Progenitor cell of endocrine pancreas (in vitro differentiated cells): ENCODE measurements at places on chromosomes 5 and 9. TPM values are rescaled to one million over a fixed set of nuclear protein-coding genes. Genes with fewer than 3 reads are reported as not detected.

CARD6 gene
- 0.74 and 1.1 TPM in 2 replicates for total RNA-seq

GRCh38 chr9:135056541-135056940, 30.9 kb upstream of the OLFM1 start:
- DNase-seq: no peak

DNA sequence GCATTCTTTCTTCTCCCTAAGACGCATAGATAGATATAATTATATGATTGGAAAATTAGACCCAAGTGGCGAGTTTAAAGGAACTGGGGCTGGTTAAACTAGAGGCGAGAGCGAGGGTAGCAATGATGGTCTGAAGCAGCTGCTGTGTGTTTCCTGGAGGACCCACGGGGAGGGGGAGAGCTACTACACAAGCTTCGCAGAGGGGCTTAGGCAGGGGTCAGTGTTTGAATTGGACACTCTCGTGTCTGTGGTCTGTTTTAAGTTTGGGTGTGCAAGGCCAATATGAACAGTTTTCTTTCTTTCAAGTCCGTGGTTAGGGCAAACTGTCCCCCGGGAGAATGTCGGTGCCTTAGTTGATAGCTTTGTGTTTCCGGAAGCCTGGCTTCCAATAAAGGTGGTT, 43.1 kb downstream of the PDZD2 start:
- no peak for DNase-seq

DNA sequence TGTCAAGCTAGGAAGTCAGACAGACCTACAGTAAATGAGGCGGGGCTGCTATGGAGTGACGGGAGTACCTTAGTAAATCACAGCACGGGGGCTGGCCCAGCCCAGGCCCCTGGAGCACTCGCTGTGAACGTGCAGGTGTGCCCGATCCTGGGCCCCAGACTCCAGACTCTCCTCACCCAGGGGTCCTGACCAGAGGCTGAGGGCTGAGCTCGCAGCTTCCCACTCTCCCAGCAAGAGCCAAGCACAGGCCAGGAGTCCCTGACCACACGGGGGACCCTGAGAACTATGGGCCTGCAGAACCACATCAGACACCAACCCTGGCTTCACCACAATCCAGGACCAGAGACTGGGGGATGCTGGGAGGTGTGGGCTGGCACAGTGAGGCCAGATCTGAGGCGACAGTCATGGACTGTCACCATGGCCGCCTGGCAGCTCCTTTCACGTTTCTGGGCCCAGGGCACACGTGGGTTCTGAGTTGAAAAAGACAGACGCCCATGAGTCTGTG, 73.4 kb downstream of the ADAMTS2 start:
- no peak for DNase-seq

GRCh38 chr5:5437227-5438172, 15.0 kb downstream of the ICE1 start:
- no peak for DNase-seq

GNAQ gene
- total RNA-seq: 64.1 and 64.9 TPM in 2 replicates

DNA sequence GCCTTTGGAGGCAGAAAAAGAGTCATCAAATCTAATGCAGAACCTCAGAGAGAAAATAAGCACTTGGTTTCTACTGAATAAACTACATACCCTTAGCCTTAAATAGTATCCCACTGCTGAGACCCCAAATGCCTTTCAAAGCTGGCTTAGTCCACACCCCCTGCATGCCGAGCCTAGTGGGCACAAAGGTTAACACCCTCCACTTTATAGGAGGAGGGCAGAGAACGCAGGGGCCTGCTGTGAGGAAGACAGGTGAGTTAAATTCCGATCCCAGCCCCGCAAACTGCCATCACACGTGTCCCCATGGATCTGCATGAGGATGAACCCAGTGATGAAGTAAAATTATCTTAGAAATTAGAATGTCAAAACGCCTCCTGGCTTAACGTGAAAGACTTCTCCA, 19.5 kb upstream of the HSD17B3 start:
- DNase-seq: no peak

DNA sequence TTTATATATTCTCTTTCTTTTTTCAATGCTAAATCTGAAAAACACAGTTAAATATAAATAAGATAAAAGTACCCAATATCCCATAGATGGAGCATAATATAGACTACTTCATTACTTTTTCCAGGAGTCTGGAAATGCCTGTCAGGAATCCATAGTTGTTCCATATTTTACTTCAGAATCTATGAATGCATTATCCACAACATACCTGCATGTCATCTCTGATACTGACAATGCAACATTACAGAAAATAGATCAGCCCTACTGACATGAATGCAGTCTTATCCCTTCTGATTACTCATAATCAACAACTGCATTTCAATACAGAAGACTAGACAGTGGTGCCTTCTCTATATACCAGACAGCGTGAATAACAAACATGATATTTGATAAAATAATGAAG, 517.6 kb downstream of the PTPRD start:
- DNase-seq: no peak

NIM1K gene
- total RNA-seq: 0.19 and 0.49 TPM in 2 replicates

ZNF883 gene
- 14.1 and 16.5 TPM in 2 replicates for total RNA-seq

GRCh38 chr9:93119953-93120845, 13.9 kb downstream of the NINJ1 start:
- no peak for DNase-seq

GRCh38 chr5:30768056-30768690, 425.3 kb upstream of the CDH6 start:
- DNase-seq: no peak

GRCh38 chr9:95155220-95155619, 162.3 kb downstream of the FANCC start:
- no peak for DNase-seq

DNA sequence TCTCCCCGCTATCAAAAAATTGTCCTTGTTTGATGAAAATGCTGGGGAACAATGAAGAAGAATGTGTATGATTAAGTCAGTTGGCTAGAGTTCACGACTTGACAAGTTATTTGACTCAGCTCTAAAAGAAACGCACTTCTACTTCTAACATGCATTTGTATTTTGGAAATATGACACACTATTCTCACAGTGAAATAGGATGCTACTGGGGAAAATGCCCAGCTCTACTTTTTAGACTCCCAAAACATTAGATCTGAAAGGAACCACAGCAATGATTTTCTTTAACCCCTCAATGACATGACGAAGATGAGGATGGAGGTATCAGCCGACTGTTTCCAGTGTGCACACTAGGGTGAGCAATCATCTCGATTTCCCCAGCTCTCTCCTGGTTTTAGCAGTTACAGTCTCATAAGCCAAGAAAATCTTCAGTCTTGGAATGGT, 83.6 kb upstream of the PCSK1 start:
- no peak for DNase-seq

DNA sequence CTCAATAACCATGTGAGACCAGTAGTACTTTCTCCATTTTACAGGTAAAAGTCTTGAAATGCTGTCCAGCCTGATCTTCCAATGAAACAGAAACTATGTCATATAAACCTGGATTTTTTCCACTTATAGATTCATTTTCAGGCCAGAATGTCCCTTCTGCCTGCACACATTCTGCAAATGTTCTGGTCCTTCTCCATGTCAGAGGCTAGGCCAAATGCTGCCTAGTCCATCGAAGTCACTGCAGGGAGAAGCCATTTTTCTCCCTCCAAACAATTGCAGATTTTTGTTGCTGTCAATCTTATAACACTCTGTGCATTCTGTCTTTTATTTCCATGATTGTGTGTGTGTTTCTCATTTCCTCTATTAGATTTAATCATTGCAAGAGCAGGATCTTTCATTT, 59.4 kb downstream of the ALDH1A1 start:
- no peak for DNase-seq

DNA sequence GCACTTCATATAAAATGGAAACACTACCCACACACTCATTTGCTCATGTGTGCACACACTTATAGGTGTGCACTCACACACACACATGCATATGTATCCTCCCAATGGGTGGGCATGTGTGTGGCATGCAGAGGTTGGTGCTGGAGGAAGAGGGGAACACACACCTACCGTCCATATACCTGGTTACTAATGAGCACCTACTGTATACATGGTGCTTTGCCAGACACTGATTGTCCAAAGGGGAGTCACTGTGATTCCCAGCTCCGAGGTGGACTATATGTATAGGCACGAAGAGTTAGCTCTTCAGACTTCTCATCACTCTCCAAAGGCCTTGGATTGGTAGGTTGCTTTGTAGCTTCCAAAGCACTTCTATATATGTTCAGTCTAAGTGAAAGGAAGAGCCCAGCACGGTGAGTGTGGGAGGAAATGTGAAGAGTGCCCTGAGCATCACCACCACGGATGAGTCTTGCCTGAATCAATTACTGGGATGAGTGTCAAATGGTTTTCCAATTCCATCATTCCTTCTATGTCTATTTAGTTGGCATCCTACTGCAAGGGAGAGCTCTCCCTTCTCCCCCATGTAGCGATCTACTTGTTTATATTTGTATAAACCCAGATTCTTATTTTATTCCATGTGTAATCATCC, 12.6 kb upstream of the ERGIC1 start:
- DNase-seq: no peak

DNA sequence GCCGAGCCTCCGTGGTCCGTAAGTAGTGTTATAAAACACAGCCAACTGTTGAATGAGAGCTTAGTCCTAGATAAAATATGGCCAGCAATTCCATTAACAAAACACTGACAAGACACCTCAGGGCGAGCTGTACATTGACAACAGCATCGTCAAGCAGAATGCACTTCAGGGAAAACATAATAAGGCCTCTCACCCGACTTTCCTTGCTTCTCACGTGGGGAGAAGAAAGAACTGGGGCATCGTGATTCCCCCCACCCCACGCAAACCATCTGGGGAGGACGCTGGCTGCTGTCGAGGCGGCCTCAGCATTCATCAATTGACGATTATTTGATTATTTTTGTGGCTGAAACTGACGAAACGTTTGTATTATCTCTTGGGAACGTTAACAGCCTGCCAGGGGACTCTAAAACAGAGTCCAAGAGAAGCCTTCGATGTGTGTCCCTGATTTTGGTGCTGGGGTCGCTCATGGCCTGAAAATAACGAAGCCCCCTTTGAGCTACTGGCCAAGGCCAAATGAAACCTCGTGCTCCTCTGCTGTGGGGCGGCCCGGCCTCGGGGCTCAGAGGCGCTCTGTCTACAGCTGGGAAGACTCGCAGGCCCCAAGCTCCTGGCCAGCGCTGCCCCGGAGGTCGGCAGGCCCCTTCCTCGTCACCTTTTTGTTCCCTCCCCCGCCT, 464 bp downstream of the GDF9 start:
- no peak for DNase-seq

DNA sequence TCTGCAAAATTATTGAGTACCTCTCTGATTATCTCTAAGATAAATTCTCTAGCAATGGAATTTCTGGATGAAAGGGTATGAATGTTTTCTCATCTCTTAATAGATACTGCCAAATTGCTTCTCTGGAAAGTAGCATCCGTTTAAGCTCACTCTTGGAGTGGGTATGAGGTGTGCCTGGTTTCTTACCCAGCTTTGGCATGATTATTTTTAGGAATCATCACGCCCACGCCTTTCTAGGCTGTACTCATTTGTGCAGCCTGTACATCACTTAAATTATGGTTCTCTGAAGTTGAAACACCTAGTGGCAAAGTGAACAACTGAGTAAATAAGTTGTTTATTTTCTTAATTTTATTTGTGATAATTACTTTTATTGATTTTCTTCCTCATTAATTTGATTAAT, 156.5 kb upstream of the IL12B start:
- no peak for DNase-seq

GRCh38 chr9:124645274-124645673, 125.8 kb downstream of the NR6A1 start:
- DNase-seq: no peak

DNA sequence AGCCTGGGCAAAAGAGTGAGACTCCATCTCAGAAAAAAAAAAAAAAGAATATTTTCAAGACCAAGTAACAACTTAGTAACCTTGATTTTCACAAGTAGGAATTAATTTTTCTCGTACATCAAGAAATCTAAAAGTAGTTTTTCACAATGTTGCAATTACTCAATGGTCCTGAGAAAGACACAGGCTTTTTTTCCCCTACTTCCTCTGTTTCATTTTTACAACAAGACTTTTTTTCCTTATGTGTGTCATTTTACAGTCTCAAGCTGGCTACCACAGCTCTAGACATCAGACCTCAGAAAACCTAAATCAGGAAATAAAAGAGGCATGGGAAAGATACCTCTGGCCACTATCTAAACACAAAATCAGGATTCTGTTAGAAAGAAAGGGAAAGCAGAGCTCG, 45.9 kb downstream of the WDR36 start:
- DNase-seq: no peak

AGXT2 gene
- not detected in 2 replicates for total RNA-seq
